ENCODE measurements at places on chromosomes 7 and 10.

DNA sequence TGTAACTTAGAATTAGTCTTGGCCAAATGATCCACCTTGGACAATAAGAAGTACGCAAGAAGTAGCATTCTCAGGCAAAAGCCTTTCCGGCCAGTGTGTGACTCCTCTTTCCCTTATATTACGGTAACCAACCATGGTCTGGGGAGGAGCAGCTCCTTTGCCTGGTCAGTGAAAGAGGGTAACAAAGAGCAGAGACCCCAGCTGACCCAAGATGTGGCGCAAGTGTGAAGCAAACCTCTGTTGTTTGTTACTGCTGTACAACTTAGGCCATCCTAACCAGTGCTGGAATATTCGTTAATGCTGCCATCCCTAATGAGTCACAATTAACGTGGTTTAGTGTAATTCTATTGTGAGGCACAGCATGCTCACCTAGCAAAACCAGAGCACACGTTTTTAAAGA lies 44.0 kb downstream of the HIPK2 start:
- DNase-seq, result no peak
- H3K27ac ChIP-seq, result no peak overlapping the region
- no peaks in the 10 kb centered on the region for H3K27me3 ChIP-seq
- H3K4me1 ChIP-seq, result peaks cover 27% of the 10 kb centered on the region

DNA sequence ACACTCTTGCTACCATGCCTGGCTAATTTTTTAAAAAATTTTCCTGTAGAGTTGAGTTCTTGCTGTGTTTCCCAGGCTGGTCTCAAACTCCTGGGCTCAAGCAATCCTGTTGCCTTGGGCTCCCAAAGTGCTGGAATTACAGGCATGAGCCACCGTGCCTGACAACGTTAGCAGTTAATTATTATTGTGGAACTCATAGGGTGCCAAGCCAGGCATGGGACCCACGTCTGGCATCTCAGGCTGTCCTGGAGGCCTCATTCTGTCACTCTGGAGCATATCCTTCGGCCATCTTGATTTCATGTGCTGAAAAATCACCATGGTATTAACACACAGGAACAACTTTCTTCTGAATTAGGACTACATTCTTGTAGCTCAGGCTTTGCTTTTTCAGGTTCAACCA lies 21.5 kb downstream of the STOX1 start:
- H3K36me3 ChIP-seq, result no peaks in the 10 kb centered on the region
- peaks cover 10% of the 10 kb centered on the region for H3K4me1 ChIP-seq
- H3K27ac ChIP-seq, result no peak overlapping the region
- no peak overlapping the region for H3K4me3 ChIP-seq
- DNase-seq, result no peak

GRCh38 chr10:33863352-33863751 lies 528.9 kb upstream of the NRP1 start:
- H3K36me3 ChIP-seq, result peaks cover 2% of the 10 kb centered on the region
- H3K27ac ChIP-seq, result no peak overlapping the region
- H3K27me3 ChIP-seq, result peaks cover 6% of the 10 kb centered on the region
- DNase-seq, result no peak
- peaks cover 12% of the 10 kb centered on the region for H3K4me1 ChIP-seq
- H3K4me3 ChIP-seq, result no peak overlapping the region

DNA sequence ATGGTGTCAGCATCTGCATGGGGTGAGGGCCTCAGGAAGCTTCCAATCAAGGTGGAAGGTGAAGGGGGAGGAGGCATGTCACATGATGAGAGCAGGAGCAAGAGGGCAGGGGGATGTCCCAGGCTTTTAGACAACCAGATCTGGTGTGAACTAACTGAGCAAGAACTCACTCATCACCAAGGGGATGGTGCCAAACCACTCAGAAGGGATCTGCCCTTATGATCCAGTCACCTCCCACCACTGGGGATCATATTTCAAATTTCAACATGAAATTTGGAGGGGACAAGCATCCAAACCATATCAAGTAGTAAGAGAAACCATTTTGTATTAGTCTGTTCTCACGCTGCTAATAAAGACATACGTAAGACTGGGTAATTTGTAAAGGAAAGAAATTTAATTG lies 33.6 kb downstream of the THNSL1 start:
- no peak overlapping the region for H3K27ac ChIP-seq
- H3K4me1 ChIP-seq, result peaks cover 2% of the 10 kb centered on the region
- no peaks in the 10 kb centered on the region for H3K36me3 ChIP-seq
- no peak for DNase-seq

DNA sequence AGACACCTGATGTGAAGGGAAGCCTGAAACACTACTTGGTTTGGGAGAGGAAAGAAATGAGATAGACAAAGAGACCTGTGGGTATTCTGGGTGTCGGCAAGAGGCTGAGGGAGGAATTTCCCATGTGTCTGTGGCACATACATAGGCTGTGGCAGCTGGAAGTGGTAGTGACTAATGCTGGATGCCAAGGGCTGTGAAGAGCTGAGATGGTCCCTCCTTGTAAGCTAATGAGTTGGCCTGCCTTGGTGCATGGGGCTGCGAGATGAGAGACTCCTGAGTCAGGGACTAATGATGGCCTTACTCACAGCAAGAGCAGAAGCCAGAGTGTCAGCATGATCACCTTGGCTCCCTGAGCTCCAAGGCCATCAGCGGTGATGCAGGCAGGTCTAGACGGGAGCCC lies 119.0 kb upstream of the EEPD1 start:
- no peaks in the 10 kb centered on the region for H3K36me3 ChIP-seq
- DNase-seq, result no peak
- H3K27me3 ChIP-seq, result peaks cover 15% of the 10 kb centered on the region
- H3K27ac ChIP-seq, result no peak overlapping the region
- H3K4me3 ChIP-seq, result no peak overlapping the region

DNA sequence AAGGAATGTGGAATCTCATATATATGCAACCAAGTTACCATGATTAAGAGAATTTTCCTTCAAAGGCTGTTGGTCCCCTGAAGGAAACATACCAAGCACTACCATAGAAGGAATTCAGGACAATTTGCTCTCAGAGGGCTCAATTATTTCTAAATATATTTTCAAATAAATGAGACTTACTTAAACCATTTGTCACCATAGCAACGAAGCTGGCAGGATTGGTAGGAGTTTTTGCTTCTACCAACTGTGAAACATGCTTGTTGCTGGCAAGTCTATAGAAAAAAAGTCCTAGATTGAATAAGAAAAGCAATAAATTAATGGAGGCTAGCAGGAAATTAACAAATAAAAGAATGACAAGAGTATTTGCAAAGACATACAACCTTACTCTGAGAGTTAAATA lies 156.9 kb upstream of the NPSR1 start:
- H3K4me1 ChIP-seq, result no peaks in the 10 kb centered on the region
- H3K4me3 ChIP-seq, result no peak overlapping the region
- no peaks in the 10 kb centered on the region for H3K36me3 ChIP-seq
- no peak for DNase-seq

All from progenitor cell of endocrine pancreas (in vitro differentiated cells).